ENCODE measurements at places on chromosomes 7 and 10. TPM values are rescaled to one million over a fixed set of nuclear protein-coding genes. Genes with fewer than 3 reads are reported as not detected.

Gene UCMA
- total RNA-seq: not detected

GRCh38 chr7:40470817-40471216, 336.0 kb downstream of the SUGCT start:
- no peak for DNase-seq

Gene BICC1
- 13.5 TPM for total RNA-seq

GRCh38 chr10:11255796-11256444, 238.2 kb downstream of the CELF2 start:
- DNase-seq: no peak

DNA sequence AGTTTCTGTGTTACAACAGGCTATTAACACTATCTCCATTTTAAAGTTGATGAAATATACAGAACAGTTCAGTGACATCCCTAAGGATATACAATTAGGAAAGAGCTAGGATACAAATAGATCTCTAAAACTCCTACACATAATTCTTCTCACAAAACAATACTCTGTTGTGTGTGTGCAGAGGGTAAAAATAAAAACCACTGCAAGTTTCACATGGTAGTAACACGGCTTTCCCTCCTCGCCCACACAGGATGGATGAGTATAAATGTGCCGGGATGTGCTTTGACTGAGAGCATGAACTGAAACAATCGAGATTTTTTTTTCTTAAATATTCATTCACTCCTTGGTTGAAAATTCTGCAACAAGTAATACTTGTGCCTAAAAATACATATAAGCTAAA, 131.5 kb upstream of the C1QL3 start:
- DNase-seq: no peak

- DNase-seq: no peak
These were observed 251.1 kb upstream of the KAT6B start for GRCh38 chr10:74575191-74575720.

- DNase-seq: no peak
These were observed 260.7 kb upstream of the PRKCQ start for GRCh38 chr10:6840766-6841165.

DNA sequence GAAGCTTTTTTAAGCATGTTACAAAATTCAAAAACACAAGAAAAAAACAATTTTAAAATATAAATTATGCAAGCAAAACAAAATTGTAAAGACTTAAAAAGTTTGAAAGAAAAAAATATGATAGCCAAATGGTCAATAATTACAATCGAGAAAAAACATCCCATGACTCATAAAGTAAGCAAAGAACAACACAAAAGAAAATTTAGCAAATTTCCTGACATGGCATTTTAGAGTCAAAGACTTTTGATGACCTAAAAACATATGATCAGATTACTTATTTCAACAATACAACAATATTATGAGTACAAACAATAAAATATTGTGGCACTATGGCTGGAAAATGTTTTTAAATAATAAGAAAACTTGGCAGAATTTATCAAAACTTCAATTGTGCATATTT, 312.1 kb upstream of the MEOX2 start:
- DNase-seq: no peak

Gene SPDYE2
- total RNA-seq: 0.52 TPM

DNA sequence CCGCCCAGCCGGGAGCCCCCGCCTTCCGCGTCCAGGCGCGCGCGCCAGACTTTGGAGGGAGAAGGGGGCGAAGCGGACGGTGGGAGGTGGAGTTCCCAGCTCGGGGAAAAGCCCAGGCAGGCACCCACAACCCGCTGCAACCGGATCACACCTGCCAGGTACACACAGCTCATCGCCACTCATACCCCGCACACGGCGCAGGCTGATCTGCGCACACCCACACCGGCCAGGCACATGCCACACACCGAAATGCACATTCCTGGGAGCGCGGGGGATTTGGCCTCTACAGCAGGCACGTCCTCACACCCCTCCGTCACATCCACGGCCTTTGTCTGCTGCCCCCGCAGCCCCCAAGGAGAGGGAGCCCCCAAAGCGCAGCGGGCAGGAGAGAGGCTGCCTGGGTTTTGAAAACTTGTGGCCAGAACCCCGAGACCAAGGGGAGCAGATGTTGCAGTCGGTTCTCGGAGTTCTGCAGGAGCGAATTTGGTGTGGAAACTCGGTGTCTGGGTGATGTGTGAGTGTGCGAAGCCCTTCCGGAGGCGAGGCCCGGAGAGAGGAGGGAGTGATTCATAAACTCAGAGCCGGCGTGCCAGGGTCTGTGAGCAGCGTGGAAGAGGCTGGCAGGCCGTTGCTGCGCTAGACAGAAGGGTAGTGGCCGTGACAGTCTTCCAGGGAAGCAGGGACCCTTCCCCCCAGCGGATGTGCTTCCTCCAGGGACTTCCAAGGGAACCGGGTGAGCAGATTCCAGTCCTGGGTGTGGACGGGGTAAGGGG, 734 bp downstream of the CHST3 start:
- peak; percentile 78 for DNase-seq

Gene PMS2
- 16.4 TPM for total RNA-seq

- no peak for DNase-seq
These were observed 895.7 kb downstream of the XPNPEP1 start for GRCh38 chr10:109027534-109028185.

GRCh38 chr7:117048882-117049281, 95.6 kb downstream of the ST7 start:
- no peak for DNase-seq

DNA sequence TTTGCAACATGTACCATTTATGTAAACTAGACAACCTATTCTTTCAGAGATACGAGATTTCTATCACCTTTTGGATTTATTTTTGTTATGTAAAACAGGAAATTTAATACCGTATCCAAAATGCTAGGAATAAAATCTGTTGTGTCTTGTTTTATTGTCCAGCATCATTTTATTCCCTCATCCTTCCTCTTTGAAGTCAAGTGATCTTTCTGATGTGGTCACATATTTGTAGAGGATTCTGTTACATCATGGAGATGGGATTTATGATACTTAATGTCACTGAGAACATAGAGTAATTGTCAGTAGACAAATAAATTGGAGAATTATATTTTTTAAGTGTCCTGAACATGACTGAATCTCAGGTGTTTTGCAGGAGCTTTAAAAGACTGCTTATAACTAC, 64.7 kb downstream of the ZNF277 start:
- DNase-seq: no peak

- DNase-seq: no peak
These were observed 177.2 kb downstream of the TAX1BP1 start for GRCh38 chr7:27917119-27917518.

Gene ASAH2
- total RNA-seq: 11.3 TPM

Gene SYT15
- total RNA-seq: 10.4 TPM

DNA sequence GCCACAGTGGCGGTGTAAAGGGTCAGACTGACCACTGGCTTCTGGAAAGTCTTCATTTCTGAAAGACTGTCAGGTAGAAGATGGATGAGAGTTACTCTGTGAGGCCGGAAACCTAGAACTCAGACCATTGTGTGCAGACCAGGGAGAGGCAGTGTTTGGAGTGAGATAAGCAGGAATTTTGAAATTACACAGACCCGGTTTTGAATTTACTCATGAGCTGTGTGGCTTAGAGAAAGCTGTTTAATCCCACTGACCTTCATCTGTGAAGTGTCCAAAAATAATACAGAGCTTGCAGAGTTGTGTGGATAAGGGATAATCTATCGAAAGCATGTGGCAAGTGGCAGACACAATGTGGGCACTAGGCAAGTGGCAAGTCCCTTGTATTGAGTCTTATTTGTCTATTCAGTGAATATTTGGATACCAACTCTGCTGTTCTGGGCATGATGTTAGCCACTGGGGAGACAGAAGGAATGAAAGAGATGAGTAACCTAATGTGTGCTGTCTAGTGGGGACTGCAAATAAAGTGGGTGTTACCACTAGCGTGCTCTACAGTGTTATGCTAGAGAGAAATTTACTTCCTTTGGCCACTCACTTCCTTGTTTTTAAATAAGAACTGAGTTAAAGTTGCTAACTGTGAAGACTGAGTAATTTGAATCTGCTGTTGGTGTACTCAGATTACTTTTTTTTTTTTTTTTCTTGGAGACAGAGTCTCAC, 69.4 kb downstream of the KIAA1217 start:
- no peak for DNase-seq

- DNase-seq: no peak
These were observed 3.5 kb upstream of the GDF2 start for GRCh38 chr10:47318706-47319105.

DNA sequence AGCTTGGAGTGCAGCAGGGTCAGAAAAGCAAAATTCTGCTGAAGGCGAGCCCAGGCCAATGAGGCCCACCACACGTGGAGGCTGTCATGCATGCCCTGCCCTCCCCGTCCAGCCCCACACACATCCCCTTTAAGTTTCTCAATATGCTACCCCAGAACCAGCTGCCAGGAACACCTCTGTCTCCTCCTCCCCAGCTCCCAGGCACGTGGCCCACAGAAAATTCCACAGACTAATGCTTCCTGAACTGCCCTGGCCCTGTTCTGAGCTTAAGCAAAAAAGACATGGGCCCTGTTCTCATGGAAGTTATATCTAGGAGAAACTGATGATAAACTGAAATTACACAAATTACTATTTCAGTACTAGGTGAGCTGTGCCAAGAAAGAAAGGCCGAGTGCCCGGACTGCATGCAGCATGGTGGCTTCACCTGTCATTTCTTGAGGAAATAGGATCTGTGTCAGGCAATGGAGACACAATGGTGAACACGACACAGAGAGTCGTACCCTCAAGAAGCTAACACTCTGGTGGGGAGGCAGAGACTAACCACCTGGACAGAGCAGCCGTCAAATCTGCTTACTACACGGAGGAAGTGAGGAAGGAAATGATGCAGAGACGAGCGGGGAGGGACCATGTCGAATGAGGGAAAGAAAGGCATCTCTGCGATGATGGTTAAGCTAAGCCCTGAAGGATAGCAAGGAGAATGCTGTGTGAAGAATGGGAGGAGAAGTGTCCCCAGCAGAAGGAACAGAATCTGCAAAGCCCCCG, 44.5 kb downstream of the PODXL start:
- no peak for DNase-seq

Gene SPDYE8
- not detected for total RNA-seq

DNA sequence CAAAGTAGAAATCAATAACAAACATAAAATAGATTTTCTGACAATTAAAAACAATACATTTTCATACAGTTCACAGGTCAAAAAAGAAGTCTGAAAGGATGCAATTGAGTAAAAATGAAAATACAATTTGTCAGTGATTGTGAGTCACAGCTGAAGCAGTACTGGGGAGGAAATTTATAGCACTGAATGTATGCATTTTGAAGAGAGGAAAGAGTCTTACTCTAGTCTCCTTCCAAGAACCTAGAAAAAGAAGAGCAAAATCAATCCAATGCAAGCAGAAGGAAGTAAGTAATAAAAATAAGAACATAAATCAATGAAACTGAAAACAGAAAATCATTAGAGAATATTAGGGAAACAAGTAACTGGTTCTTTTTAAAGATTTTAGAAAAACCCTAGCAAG, 507.2 kb upstream of the IGFBP3 start:
- DNase-seq: no peak

- no peak for DNase-seq
These were observed 7.9 kb upstream of the RASSF4 start for GRCh38 chr10:44951576-44952226.

Gene TRIP6
- 120 TPM for total RNA-seq

Gene A1CF
- total RNA-seq: not detected

DNA sequence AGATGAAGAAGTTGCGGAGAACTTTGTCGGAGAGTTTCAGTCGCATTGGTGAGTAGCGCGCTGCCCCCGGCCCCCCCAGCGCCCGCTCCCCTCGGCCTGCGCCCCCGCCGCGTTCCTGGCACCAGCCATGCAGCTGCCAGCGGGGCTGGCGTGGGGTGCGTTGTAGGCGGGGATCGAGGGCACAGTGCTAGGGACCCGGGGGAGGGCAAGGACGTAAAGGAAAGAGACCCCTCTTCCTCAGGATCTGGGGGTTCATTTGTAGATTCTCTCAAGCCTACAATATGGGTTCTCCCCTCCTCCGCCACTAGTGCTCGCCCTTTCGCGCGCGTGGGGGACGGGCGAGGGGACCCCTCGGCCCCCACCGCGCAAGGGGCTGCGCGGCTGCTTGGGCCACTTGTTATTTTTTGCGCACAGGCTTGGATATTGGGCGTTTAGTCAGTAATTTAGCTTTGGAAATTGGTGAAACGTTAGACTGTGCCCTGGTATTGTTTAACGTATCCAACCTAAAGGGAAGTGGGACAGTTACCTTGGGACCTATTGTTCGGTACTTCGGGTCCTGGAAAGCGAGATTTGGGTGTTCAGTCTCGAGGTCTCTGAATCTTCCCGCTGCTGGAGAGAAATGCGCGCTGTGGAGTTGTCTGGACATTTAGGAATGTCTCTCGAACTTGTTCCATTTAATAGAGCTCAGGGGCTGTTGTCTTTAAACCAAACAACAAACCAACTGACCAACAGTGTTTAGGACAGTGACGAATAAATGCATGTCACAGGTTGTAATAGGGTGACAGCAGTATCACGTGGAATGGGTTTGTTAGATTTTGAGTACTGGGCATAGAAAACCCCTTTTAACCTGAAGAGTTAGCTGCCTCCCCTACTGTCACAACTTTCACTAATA, 796 bp downstream of the CDK14 start:
- DNase-seq: no peak

DNA sequence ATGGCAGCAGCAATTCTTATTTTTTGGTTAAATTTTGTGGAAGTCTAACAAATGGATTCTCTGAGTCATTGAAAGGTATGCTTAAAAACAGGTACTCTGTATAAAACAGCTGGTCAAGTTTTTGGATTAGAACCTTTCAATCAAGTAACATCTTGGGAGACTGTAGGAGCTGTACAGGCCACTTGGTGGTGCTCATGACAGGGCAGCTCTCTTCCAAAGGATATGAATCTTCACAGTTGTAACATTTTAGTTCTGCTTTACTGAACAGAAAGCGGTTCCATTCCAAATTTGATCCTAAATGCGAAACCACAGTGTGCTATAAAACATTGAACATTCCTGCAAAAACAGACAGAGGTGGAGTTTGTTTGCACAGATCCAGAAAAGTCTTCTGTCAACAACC, 44.5 kb upstream of the AGR3 start:
- no peak for DNase-seq

Gene LRGUK
- total RNA-seq: 2.2 TPM

Gene C10orf71
- 0.26 TPM for total RNA-seq

GRCh38 chr7:90180649-90181048, 26.4 kb downstream of the STEAP1 start:
- DNase-seq: no peak

Gene TRPV5
- not detected for total RNA-seq

DNA sequence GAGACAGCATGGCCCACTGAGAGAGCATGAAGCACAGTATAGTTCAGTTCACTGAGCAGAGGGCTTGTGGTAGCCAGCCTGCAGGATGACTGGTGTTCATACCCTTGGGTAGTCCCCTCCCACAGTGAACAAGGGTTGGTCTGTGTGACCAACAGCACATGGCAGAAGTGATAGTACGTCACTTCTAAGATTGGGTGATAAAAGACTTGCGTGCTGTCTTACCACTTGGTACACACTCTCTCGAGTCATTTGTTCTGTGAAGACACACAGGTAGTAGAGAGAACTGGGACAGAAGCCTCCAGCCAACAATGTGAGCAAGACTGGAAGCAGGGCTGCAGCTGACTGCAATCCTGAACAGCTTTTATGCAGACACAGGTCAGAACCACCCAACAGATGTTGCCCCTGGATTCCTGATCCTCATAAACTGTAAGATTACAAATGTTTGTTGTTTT, 14.6 kb downstream of the EPC1 start:
- DNase-seq: no peak
